SK-N-MC (cell line): ENCODE measurements at places on chromosomes 12 and 14.

- no peak for DNase-seq
Measured at GRCh38 chr12:50057000-50057841, at the start of gene ASIC1. ASIC1 (plus strand) TSS chr12:50057596; CDS start chr12:50058767, 1,171 bp downstream.

- DNase-seq, result peak; percentile 28
Measured at GRCh38 chr14:89304972-89305703, 111.9 kb downstream of the FOXN3 start.

DNA sequence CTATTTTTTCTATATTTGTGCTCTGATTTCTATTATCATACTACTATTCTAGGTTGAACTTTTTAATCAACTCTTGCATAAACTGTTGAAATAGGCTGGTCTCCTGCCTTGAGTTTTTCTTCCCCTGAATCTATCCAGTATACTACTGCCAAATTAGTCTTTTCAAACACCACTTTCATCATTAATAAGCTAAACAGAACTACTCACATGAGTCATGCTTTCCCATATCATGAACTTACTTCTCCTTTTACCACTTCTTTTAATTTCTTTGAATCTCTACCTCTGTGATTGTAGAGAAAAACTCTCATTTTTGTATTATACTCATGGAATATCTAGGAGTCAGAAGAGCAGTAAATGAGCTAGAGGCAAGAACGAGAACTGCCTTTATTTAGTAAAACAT is 340.3 kb upstream of the PDE3A start:
- no peak for DNase-seq

DNA sequence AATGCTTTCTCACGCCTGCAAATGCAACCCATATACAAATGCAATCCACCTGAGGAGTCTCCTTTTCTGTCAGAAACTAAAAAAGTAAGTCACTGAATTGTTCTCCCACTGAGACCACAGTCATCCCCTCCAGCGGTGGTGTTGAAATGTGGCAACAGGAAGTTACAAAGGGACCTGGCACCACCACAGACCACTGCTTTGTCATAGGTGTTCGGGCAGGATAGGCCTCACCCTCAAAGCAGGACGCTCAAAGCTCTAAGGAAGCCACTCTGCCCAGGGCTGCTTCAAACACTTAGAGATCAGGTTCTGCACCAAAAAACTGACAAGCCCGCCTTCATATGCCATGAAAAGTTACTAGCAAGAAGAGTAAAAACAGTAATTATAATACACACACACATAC is 11.3 kb downstream of the PHLDA1 start:
- no peak for DNase-seq

GRCh38 chr12:40324261-40324660 is 99.5 kb downstream of the LRRK2 start:
- DNase-seq, result no peak
